ENCODE measurements at places on chromosomes 12 and 14.

DNA sequence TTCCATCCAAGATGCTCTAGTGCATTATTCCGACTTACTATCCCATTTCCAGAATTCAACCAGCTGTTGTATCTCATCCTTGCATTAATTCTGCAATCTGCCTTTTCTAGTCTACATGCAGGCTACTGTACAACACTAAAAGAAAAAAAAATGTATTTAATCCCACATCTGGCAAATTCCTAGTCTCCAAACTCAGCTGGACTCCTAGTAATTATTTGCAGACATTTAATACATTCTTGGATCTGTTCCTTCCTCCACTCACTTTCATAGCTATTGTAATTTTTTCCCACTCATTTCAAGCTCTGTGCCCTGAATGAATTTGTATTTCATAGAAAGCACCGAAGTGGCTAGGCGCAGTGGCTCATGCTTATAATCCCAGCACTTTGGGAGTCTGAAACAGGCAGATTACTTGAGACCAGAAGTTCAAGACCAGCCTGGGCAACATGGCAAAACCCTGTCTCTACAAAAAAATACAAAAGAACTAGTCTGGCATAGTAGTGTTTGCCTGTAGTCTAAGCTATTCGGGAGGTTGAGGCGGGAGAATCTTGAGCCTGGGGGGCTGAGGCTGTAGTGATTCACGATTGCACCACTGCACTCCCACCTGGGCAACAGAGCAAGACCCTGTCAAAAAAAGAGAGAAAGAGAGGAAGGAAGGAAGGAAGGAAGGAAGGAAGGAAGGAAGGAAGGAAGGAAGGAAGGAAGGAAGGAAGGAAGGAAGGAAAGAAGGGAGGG, 39.5 kb upstream of the YAF2 start:
- DNase-seq: no peak

GRCh38 chr14:29805415-29806123, 122.1 kb downstream of the PRKD1 start:
- DNase-seq: no peak

- no peak for DNase-seq
Observed at GRCh38 chr12:106831699-106832098, 57.2 kb downstream of the RIC8B start.

- no peak for DNase-seq
Observed at GRCh38 chr12:24522736-24523135, 426.2 kb downstream of the BCAT1 start.

GRCh38 chr12:111437816-111438454, 32.2 kb downstream of the SH2B3 start:
- DNase-seq: no peak
